ENCODE measurements at places on chromosomes 2 and 18.

DNA sequence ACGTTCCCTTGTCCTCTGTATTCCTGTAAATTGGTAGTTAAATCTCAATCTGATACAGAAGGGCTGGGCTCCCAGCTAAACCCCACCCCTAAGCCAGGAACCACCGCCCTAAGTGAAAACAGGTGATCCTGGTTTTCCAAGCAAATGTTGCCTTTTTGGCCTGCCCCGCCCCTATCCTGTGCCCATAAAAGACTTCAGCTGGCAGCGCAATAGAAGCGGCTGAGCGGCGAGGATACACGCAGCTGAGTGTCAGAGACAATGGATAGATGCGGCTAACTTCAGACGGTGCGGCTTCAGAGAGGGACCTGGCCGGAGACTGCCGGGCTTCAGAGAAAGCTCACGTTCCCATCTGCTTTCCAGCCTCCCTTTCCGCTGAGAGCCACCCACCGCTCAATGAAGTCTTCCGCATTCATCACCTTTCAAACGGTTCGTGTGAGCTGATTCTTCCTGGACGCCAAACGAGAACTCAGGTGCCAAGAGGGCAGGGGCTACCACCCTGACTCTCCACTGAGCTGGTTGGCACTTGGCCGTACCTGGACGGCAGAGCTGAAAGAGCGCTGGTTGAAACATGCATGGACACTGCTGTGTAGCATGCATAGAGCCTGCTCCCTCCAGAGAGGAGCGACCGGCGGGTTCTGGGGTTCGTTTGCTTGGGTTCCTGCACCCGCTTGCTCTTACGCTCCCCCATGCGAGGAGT is 49.5 kb upstream of the POLE4 start:
- H3K4me3 ChIP-seq: no peak overlapping the region
- H3K27me3 ChIP-seq: no peaks in the 10 kb centered on the region
- DNase-seq: no peak
- no peak overlapping the region for H3K27ac ChIP-seq
- H3K36me3 ChIP-seq: no peaks in the 10 kb centered on the region
- H3K4me1 ChIP-seq: no peaks in the 10 kb centered on the region

- no peak overlapping the region for H3K27ac ChIP-seq
- H3K4me3 ChIP-seq: no peak overlapping the region
- H3K4me1 ChIP-seq: no peaks in the 10 kb centered on the region
- no peak for DNase-seq
- H3K36me3 ChIP-seq: no peaks in the 10 kb centered on the region
- H3K27me3 ChIP-seq: no peaks in the 10 kb centered on the region
These were observed 853.5 kb upstream of the SALL3 start for GRCh38 chr18:78126106-78126505.

GRCh38 chr2:60505240-60505879 is 48.1 kb downstream of the BCL11A start:
- no peak overlapping the region for H3K27ac ChIP-seq
- no peaks in the 10 kb centered on the region for H3K36me3 ChIP-seq
- no peaks in the 10 kb centered on the region for H3K4me1 ChIP-seq

DNA sequence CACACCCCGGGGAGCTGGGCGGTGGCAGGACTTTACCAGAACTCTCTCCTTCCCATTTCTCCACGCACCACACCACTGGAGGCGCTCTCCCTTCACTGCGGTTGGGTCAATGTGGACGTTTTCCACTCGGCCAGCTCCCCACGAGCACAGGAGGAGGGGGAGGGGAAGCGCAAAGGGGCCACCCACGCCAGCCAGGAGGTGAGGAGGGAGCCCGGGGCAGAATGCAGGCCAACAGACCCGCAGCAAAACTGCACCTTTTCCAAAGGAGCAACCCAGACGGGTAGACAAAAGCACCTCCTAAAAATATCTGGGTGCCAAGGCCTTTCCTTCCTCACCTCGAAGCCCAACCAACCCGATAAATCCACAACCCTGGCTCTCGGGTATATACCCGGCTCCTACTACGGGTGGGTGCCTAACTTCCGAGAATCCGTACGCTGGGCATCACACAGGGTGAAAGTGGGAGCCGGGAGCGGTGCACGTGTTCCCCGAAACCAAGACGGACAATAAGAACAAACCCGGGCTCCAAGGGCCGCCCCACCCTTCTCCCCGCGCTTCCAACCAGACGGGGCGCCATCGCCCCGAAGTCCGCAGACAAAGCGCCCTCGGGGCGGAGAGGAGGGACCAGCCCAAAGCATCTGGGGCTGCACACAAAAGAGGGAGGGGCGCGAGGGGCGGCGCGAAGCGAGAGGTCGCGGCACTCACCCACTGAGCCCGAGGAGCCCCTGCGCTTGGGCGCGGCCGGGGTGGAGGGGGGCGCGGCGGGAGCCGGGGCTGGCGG is 1.0 kb downstream of the RTN4 start:
- peak overlapping the region; percentile 81 for H3K27ac ChIP-seq
- H3K36me3 ChIP-seq: no peaks in the 10 kb centered on the region
- H3K4me1 ChIP-seq: peaks cover 34% of the 10 kb centered on the region
- DNase-seq: peak; percentile 45
- peak overlapping the region; percentile 93 for H3K4me3 ChIP-seq

DNA sequence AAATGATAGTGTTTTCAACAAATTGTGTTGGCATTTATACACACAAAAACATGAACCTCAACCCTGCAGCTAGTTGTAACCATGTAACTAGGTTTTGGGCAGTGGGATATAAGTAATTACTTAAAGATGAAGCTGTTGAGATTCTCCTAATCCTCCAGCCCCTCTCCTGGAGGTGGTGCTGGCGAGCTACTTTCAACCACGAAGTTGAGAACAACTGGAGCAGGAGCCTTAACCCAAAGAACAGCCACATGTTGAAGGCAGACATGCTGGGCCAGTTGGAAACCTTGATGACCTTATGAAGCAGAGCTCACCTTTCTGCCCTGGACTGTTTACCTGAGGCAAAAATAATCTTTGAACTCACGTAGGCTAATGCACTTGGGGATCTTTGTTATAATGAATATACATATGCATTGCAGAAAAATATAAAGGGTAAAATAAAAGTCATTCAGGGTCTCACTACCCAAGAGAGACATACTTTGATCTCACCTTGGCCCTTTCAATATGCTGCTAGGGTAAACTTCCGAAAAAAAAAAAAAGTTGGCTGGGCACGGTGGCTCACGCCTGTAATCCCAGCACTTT is 89.6 kb upstream of the NPAS2 start:
- H3K27me3 ChIP-seq: no peaks in the 10 kb centered on the region
- no peak overlapping the region for H3K4me3 ChIP-seq
- no peak overlapping the region for H3K27ac ChIP-seq
- DNase-seq: no peak

DNA sequence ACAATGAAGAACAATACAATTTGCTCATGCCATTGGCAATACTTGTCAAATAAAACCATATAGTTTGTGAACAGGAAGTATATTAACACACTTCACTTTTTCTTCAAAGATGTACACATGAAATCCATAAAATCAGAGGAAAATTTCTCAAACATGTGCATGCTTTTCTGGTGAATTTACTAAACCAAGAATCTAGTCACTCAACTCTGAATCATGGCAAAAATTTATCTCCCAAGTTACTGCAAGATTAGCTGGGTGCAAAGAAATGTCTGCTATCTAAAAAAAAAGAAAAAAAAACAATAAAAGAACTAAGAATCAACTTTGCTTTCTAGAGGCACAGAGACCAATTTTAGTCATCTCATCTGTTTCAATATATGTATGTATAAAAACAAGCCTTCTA is 419.2 kb downstream of the NR4A2 start:
- no peaks in the 10 kb centered on the region for H3K27me3 ChIP-seq
- no peak for DNase-seq
- H3K4me1 ChIP-seq: no peaks in the 10 kb centered on the region
- H3K27ac ChIP-seq: no peak overlapping the region

DNA sequence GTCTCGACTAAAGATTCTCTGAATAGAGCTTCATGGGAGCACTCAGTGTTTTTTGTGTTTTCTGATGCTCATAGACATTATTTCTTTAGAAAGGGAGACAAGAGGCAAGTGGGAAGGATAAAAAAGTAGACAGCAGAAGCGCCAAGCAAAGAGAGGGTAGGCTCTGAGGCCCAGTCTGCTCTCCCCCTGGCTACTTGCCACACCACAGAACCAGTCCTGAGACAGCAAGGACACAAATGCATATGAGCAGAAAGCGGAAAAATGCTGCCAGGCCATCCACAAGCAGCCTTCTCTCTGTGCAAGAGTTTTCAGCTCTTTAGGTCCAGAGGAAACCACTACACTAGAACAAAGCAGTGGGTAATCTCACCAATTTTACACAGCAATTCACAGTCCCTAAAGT is 285.4 kb downstream of the ZNF521 start:
- no peak for DNase-seq
- no peak overlapping the region for H3K4me3 ChIP-seq
- H3K4me1 ChIP-seq: no peaks in the 10 kb centered on the region
- H3K36me3 ChIP-seq: no peaks in the 10 kb centered on the region

GRCh38 chr2:202687276-202687675 is 52.5 kb downstream of the FAM117B start:
- DNase-seq: no peak
- no peak overlapping the region for H3K27ac ChIP-seq
- no peak overlapping the region for H3K4me3 ChIP-seq
- H3K4me1 ChIP-seq: peaks cover 10% of the 10 kb centered on the region
- H3K36me3 ChIP-seq: no peaks in the 10 kb centered on the region
- no peaks in the 10 kb centered on the region for H3K27me3 ChIP-seq

GRCh38 chr2:64404743-64405142 is 49.2 kb upstream of the LGALSL start:
- no peak for DNase-seq
- no peak overlapping the region for H3K4me3 ChIP-seq
- H3K36me3 ChIP-seq: no peaks in the 10 kb centered on the region
- no peaks in the 10 kb centered on the region for H3K4me1 ChIP-seq

DNA sequence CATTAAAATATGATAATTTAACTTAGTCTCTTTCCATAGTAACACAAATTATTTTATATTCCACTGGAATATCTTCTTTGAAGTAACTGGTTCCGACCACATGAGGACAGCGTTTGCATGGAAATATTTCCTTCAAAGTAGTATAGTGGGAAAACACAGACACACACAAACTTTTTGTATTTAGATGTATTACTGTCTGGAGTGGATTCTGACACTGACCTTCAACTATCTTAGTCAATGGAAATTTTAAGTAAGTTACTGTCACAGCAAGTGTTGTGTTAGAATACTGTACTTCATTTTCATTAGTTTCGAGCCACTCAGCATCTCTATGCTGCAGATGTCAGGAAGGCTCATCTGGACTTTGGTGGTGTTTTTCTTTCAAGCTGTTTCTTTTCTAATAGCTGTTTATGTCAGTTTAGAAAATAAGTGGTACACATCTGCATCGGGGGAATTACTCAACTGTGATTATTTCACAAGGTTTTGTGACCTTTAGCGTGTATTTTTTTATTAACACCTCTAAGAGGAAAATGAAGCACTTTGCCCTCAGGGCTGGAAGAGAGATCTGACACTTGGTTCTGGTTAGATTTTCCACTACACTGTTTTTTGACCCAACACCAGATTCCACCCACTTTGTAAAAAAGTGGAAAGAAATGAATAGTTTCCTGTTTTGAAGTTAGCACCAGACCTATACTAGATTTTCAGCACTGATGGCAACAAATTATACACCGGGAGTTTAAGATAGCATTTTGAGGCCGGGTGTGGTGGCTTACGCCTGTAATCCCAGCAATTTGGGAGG is 18.9 kb upstream of the THOC1 start:
- H3K4me1 ChIP-seq: no peaks in the 10 kb centered on the region
- no peak overlapping the region for H3K4me3 ChIP-seq
- no peak overlapping the region for H3K27ac ChIP-seq
- H3K36me3 ChIP-seq: no peaks in the 10 kb centered on the region

DNA sequence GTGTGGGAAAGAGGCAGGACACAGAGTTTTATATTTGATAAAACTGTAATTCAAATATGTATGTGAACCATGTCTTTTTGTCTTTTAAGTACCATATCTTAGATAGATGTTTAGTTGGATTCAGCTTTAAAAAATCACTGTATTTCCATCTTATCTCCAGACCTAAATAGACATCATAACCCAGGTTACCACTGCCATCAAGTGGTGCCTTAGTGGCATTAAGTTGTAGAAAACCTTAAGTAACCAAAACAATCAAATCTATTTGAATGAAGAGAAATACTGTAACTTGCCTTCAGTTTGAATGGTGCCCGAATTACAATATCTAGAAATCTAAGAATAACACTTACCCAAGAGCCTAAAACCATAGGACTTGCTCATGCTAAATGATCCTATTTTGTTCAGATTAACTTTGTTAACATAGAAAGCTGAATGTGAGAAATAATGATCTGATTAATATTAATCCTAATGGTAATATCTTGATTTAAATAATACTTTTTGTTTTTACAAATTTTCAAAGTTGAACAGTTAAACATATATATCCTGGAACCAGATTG is 92.5 kb upstream of the MAP2 start:
- no peaks in the 10 kb centered on the region for H3K36me3 ChIP-seq
- no peak overlapping the region for H3K4me3 ChIP-seq
- no peak overlapping the region for H3K27ac ChIP-seq
- H3K27me3 ChIP-seq: no peaks in the 10 kb centered on the region

GRCh38 chr2:196268538-196269338 is 97.4 kb upstream of the STK17B start:
- H3K36me3 ChIP-seq: no peaks in the 10 kb centered on the region
- H3K4me1 ChIP-seq: peaks cover 27% of the 10 kb centered on the region
- DNase-seq: peak; percentile 14
- peak overlapping the region; percentile 33 for H3K4me3 ChIP-seq
- H3K27me3 ChIP-seq: no peaks in the 10 kb centered on the region
- peak overlapping the region; percentile 63 for H3K27ac ChIP-seq

DNA sequence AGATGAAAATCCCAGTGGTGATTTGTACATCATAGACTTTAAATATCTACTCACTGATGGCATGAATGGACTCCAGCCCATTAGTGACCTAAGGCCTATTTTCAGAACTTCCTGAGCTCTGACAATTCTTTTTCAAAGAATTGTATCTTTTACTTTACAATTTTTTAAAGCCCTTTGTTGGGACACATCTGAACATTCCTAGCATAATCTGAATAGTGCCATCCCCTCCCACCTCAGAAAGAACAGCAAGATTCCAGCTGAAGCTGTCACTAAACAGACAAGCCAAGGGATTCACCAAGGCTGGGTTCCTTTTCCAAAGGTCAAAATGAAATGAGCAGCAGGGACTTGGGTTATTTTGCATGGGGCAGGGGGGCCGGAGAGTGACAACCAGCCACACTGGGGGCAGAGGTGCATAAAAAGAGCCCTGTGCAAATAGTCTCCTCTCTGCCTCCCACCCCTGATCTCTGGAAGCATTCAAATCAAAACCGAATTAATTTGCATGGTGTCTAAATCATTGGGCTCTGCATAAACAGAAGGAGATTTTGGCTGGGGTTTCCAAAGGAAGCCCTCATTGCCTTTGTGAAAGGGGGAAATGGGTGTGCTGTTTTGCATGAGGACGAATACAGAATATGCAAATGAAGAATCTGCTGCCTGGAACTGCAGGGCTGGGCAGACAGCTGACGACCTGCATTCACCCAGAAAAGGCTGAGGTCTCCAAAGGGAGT is 17.2 kb downstream of the EPHA4 start:
- DNase-seq: no peak
- H3K4me1 ChIP-seq: peaks cover 7% of the 10 kb centered on the region
- no peaks in the 10 kb centered on the region for H3K36me3 ChIP-seq

- peaks cover 5% of the 10 kb centered on the region for H3K4me1 ChIP-seq
- no peak overlapping the region for H3K4me3 ChIP-seq
- no peak overlapping the region for H3K27ac ChIP-seq
These were observed 19.1 kb upstream of the TRIB2 start for GRCh38 chr2:12697617-12698016.

GRCh38 chr2:168723275-168723899 is 79.0 kb upstream of the NOSTRIN start:
- peaks cover 20% of the 10 kb centered on the region for H3K36me3 ChIP-seq
- no peak overlapping the region for H3K27ac ChIP-seq
- no peaks in the 10 kb centered on the region for H3K4me1 ChIP-seq
- no peaks in the 10 kb centered on the region for H3K27me3 ChIP-seq
